ENCODE measurements at places on chromosomes 7 and 10.

DNA sequence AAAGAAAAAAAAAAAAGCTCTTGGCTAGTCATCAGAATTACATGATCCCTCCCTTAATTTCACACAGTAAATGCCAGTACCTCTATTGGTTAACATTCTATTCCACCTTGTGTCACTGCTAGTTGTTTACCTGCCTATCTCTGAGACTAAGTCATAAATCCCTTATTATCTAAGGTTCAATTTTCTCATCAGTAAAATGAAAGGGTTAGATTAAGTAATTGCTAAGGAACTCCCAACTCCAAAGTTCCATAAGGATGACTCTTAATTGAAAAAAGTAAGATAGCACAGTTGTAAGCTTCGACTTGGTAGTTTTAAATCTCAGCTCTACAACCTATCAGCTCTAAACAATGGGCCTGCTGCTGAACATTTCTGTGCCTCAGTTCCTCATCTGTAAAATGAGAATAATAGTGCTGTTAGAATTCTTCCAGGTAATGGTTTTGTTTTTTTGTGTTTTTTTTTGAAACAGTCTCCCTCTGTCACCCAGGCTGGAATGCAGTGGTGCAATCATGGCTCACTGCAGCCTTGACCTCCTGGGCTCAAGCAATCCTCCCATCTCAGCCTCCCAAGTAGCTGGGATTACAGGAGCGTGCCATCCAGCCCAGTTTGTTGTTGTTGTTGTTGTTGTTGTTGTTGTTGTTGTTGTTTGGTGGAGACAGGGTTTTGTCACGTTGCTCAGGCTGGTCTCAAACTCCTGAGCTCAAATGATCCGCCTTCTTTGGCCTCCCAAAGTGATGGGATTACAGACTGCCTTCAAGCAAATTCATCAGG is 35.6 kb downstream of the SRPK2 start:
- DNase-seq: no peak

DNA sequence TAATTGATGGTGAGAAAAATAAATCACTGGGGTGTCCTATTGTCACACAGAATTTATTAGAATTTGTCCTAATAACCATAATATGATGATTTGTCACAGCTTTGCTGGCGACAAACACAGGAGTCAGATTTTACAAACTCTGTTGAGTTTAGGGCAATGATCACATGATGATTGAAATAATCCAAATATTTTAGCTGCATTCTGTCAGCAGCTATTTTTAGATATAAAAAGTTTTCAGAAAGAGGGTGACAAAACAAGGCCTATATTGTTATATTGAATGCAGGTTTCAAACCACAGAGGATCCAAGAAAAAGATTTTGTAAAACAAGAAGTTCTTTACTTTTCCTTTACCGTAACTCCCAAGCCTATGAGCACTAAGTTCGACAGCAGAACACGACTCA is 178.8 kb downstream of the ADAM12 start:
- DNase-seq: no peak

- DNase-seq: no peak
Observed at GRCh38 chr7:24574950-24575349, 1.7 kb downstream of the PALS2 start.

DNA sequence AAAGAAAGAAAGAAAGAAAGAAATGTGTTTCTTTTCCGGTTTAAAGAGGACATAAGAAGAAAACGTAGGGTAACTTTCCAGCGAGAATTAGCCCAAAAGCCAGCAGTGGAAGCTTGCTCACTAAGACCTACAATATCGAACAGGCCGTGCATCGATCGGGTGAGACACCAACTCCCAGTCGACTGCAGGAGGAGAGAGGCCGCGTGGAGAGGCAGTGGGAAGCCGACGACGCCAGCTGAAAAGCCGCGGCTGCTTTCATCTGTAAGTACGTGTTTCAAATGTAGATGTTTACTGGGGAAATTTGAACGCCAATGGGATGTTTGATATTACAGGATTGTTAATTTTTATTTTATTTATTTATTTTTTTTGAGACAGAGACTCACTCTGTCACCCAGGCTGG is 28.6 kb upstream of the GIMAP8 start:
- DNase-seq: no peak

DNA sequence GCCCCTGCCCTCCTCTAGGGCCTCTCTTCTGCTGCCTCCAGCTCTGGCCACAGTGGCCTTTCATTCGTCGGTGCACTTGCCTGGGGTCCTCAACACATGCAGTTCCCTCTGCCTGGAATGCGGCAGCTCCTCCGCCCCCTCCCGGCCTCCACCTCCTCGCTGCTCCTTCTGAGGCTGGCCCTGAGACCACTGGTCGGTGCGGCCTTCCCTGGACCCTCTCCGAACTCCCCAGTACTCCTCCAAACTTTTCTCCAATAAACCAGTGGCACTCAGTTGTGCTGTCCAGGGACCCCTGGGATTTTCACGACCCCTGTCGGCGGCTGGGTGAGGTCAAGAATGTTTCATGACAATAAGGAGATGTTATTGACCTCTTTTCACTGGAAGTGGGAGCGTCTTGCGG is 53.5 kb downstream of the BMS1 start:
- DNase-seq: no peak

GRCh38 chr7:123424463-123424862 is 109.9 kb downstream of the IQUB start:
- DNase-seq: no peak

DNA sequence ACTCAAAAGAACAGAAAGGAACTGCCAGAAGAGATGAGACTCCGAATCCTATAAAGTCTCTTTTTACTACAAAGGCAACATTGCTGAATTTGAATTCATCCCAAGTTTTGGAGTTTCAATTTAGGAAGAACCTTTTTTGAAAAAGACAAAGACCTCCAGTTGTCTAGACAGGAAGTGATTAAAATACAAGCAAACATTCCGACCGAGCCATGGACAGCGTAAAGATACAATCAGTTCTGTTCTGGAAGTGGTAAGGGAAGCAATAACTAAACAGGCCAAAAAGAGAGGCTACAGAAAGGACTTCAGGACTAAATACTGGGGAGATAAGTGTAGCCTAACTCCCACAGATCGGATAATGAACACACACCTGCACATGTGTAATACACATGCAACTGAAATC is 101.0 kb downstream of the SMURF1 start:
- DNase-seq: no peak

GRCh38 chr7:45579391-45579801 is 5.2 kb downstream of the ADCY1 start:
- no peak for DNase-seq

- DNase-seq: no peak
Observed at GRCh38 chr7:573269-573932, 53.8 kb upstream of the PDGFA start.

- DNase-seq: no peak
Observed at GRCh38 chr7:74092321-74092963, 8.8 kb downstream of the LIMK1 start.

- no peak for DNase-seq
Observed at GRCh38 chr7:151900986-151901621, 24.2 kb upstream of the PRKAG2 start.

DNA sequence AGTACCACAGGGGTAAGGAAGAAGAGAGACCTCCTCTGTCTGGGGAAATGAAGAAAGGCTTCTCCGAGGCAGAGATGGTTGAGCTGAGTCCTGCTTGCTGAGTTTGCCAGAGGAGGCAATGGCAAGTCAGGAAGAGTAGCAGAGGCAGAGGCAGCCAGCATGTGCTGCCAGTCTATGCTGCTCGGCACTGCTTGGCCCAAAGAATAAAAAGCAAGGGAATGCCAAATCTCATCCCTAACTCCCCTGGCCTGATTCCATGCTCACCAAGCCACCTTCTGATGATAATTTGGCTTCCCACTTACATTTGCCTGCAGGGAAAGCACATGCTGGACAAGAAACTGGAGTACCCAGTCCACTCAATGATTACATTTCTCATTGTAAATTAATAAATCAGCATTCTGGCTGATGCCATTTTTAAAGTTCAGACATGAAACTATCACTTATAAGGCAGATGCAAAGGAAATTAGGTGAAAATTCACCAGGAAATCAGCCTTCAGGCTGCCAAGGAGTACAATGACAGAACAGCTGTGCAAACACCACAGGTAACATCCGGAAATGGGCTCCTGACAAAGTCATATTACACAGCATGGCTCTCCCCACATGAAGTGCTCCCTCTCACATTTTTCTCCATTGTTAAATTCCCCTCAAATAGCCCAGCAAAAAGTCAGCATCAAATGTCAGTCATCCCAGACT is 245.9 kb downstream of the MTERF1 start:
- DNase-seq: no peak

- no peak for DNase-seq
Observed at GRCh38 chr7:105800442-105800841, 76.0 kb downstream of the ATXN7L1 start.

- DNase-seq: no peak
Observed at GRCh38 chr10:89894051-89894450, 192.7 kb downstream of the KIF20B start.

DNA sequence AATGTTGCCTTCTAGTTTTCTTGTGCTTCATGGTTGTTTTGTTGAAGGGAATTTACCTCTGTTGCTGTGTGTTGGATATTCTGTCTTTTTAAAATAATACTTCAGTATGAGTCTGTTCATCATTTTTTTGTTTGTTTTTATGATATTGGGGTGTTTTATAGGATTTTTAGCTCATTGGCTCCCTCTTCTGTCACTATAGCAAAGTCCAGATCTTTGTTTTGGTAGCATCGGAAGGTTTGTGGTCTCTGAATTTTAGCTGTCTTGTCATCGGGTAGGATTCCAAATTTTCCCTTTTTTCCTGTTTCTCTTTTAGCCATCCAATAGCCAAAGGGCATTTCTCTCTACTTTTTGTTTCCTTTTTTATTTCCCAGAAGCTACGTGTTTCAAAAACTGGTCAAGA is 91.4 kb downstream of the EXOC4 start:
- no peak for DNase-seq

- no peak for DNase-seq
Observed at GRCh38 chr10:34427911-34428216, 387.2 kb downstream of the PARD3 start.

GRCh38 chr7:8131694-8132605 is 130.0 kb downstream of the ICA1 start:
- DNase-seq: no peak

DNA sequence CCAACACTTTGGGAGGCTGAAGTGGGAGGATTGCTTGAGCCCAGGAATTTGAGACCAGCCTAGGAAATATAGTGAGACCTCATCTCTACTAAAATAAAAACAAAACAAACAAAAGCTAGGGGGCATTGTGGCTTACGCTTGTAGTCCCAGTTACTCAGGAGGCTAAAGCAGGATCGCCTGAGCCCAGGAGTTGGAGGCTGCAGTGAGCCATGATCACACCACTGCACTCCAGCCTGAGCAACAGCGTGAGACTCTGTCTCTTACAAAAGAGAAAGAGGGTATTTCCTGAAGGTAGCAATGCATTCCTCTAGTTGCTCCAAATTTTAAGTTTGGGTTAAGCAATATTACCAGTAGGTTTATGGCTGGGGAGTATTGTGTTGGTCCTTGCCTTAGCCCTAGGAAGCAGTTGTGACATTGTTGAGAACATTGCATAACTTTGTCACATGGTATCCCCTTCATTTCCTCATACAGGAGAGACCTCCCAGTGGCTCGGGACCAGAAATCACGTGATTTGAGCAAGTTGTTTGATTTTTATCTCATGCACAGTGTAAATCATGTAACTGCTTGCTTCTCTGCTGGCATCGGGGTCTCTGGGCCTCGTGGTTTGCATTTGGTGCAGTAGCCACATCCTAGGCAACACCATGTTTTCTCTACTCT is 23.3 kb upstream of the SMARCD3 start:
- DNase-seq: no peak

DNA sequence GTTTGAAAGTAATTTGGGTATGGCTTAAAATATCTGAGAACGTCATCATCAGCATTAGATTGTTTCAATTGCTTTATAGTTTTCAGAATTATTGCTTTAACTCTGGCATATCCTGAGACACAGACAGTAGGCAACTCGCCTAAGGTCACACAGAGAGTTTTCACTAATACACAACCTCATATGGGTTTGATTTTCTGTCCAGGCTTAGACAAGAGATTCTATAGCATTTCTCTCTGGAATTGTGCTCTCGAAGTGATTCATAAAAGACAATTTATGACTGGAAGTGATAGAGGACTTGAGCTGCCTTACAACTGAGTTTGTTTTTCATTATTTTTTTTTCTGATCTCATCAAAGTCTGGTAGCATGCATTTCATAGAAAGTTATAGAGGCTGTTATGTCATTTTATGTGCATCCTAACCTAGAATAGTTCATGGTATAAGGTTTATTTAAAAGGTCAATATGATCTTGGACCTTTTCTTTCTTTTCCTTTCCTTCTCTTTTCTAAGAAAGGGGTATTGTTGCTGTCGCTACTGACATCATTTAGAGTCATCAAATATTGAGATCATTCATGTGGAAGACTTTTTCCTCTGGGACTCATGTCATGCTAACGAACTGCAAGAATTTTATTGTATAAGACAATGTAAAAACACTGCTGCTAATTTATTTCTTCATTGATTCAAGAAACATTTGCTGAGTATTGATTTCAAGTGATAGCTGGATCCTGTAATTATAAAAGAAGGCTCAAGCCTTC is 278.2 kb downstream of the PLXDC2 start:
- DNase-seq: no peak

GRCh38 chr7:70622936-70623335 is 509.0 kb upstream of the GALNT17 start:
- DNase-seq: no peak

- no peak for DNase-seq
Observed at GRCh38 chr10:12308057-12308456, 41.3 kb upstream of the CAMK1D start.

DNA sequence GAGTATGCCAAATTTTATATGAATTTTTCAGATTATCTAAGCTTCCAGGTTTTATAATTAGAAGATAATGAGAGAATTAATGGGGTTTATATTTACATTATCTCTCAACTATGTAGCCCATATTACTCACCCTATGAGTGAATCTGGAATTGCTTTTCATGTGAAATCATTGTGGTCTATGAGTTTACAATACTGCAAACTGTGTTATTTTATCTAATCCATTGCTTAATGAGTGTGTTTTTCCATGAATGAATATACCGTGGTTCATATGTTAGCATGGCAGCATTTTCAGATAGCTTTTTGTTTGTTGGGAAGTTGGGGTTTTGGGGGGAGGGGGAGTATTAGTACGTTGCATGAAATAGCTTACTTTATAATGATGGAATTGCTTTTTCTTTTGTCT is 44.5 kb downstream of the FGFBP3 start:
- DNase-seq: no peak

- no peak for DNase-seq
Observed at GRCh38 chr7:92873776-92874175, 37.4 kb upstream of the CDK6 start.

- no peak for DNase-seq
Observed at GRCh38 chr10:70499836-70500167, 21.2 kb downstream of the PALD1 start.

DNA sequence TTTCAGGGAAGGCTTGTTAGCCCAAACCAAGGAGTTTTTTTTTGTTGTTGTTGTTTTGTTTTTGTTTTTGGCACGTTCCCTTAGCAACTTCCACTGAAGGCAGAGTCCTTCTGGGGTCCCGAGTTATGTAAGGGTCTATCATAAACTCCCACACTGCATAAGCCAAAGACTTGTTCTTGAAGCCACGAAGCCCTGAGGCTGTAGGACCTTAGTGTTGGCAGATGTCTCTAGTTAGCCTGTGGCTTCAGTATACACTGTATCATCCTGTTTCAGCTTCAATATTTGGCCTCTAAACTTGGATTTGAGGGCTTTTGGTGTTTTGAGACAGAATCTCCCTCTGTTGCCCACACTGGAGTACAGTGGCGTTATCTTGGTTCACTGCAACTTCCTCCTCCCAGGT is 13.6 kb downstream of the KPNA7 start:
- no peak for DNase-seq

- no peak for DNase-seq
Observed at GRCh38 chr10:49610114-49610457, at the start of gene SLC18A3. Gene SLC18A3 (plus strand): TSS chr10:49610310. CDS start chr10:49610741, 431 bp downstream.

Data from stimulated activated CD8-positive, alpha-beta memory T cell treated with anti-CD3 and anti-CD28 coated beads, Interleukin-4, amount 100 ng/mL, for 4 hours (primary cell).